ENCODE measurements at places on chromosomes 4 and X. TPM values are rescaled to one million over a fixed set of nuclear protein-coding genes. Genes with fewer than 3 reads are reported as not detected.

Gene BST1
- 0.21 TPM for polyA plus RNA-seq

Gene RPA4
- polyA plus RNA-seq, result 0.33 TPM

Gene MAGEA2
- polyA plus RNA-seq, result not detected

Gene NLRP2B
- polyA plus RNA-seq, result not detected

Gene F9
- not detected for polyA plus RNA-seq

Gene KCNIP4
- 0.10 TPM for polyA plus RNA-seq

Gene SPATA4
- polyA plus RNA-seq, result not detected

Gene MAGEB2
- not detected for polyA plus RNA-seq
